ENCODE measurements at places on chromosomes 7 and 10. TPM values are rescaled to one million over a fixed set of nuclear protein-coding genes. Genes with fewer than 3 reads are reported as not detected.

Gene RAPGEF5
- 10.2 TPM for total RNA-seq

Gene TAS2R3
- not detected for total RNA-seq

DNA sequence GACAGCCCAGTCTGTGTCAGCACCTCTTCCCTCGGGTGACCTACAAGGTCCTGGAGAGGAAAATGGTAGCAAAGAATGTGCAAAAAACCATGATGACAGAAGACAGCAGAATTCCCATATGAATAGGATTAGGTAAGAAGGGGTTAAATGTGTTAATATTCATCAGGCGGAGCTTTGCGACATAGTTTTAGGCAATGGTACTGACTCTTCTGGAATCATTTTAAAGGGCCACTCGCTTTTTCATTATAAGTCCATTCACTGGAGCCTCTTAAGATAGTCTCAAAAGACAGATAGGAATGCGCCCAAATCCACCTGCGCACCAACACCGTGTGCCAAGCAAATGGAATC, 38.2 kb downstream of the DLG5 start:
- DNase-seq, result no peak

Gene DDX21
- 26.4 TPM for total RNA-seq

GRCh38 chr7:780081-780480, 52.2 kb upstream of the SUN1 start:
- DNase-seq, result no peak

- peak; percentile 50 for DNase-seq
Observed at GRCh38 chr7:76262683-76263402, 39.6 kb upstream of the HSPB1 start.

DNA sequence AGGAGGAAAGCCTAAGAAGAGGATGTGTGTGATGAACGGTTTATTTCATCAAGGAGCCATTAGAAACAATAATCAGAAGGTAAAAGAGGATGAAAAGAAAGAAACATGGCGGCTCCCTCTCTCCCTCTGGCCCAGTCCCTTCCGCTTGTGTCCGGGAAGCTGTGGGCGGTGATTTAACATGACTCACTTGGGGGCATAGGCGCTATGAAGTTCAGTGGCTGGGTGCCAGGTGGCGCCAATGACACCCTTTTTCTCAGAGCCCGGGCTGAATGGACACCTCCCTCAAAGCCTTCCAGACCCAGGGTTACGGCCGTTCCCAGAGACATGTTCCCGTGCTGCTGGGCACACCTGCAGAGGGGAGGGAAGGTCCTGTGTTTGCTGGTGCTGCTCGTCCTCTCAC, 244.0 kb downstream of the SKAP2 start:
- DNase-seq, result peak; percentile 27

DNA sequence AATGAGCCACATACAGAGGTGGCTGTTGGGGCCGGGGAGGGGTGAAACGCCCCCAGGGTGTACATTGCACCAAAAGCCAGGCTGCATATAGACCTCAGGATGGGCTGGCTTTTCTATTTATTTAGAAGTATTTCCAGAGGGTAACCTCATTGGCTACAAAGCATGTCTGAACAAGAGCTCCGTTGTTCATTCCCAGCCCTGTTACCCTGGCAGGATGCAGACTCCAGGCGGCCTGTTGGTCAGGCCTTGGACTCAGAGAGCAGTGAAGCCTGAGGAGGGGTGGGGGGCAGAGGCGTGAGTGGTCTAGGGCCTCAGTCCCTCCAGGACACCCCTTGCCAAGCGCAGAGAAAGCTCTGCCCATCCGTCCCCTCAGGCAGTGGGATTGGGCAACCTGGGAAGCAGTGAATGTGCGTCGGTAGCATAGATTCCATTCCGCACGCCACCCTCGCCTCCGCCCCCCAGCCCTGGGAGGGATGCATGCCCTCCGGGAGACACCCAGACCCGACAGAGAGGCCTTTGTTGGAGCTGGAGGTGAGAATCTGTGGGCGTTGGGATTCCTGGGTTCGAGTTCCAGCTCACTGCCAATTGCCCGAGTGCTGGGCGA, 41.9 kb downstream of the TCF7L2 start:
- DNase-seq, result no peak

- DNase-seq, result no peak
Observed at GRCh38 chr10:132556994-132557441, 19.4 kb downstream of the INPP5A start.

- no peak for DNase-seq
Observed at GRCh38 chr7:39451901-39452300, 114.3 kb upstream of the YAE1 start.

GRCh38 chr7:131735101-131735500, 178.7 kb upstream of the PODXL start:
- DNase-seq, result no peak

Gene TAS2R4
- not detected for total RNA-seq

Gene DNAH11
- 0.06 TPM for total RNA-seq

DNA sequence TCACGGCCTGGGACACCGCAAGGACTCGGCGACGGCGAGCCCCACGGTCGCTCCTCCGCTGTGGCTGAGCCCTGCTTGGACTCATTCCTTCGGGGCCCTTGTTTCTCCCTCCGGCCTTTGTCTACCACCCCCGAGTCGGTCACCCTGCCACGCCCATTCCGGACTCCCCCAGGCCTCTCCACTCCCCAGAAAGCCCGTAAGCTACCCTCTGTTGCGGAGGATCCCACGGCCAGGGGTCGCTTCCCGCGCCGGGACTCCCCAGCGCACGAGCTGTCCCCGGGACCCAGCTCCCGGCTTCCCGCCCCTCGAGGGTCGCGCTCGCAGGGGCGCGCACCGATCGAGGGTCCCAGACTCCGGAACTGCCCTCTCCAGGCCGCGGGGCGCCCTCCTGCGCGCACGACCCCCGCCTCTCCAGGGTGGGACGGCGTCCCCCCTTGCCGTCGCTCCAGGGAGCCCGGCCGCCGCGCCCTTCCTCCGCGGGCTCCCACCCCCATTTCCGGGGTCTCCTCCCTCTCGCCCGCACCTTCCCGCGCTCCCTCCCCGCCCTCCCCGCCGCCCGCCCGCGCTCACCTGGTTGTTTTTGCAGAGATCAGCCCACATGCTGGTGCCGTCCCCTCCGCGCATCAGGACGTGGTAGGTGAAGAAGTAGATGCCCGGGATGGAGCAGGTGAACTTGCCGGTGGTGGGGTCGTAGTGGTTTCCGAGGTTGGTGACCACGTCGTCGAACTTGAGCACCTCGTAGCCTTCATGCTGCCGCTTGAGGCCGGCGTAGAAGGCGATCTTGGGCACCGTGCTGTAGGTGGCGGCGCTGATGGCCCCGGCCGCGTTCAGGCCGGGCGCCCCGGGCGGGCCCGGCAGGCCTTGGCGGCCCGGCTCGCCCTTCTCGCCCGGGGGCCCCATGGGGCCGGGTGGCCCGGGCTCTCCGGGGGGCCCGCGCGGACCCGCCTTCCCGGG, 1.5 kb downstream of the C1QL3 start:
- no peak for DNase-seq

- no peak for DNase-seq
Observed at GRCh38 chr7:109532262-109532992, 962.8 kb downstream of the DNAJB9 start.

Measured in Caki2 (cell line).